ENCODE measurements at places on chromosomes 7 and 10.

GRCh38 chr10:60816628-60817397 lies 38.5 kb downstream of the CDK1 start:
- DNase-seq: peak; percentile 59

DNA sequence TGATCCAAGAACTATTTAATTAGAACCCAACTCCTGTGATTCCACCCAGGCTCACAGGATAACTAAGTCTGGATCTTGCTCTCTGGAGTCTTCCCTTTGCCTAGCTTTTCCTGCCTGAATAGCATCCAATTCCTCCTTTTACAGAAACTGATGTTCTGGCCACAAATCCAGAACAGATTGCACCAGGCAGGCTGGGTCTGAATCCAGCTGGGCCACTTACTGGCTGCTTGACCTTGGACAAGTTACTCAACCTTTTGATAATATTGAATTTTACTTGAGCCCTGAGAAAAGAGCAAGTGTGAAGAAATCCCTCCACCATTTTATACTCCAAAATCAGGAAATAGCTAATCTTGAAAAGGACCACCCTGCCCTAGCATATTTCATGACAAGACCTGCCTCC lies 55.5 kb upstream of the SLC35G1 start:
- no peak for DNase-seq

- DNase-seq: peak; percentile 65
Measured at GRCh38 chr7:65239707-65240352, 133.8 kb upstream of the ZNF92 start.

GRCh38 chr7:84637568-84638338 lies 443.2 kb upstream of the SEMA3A start:
- DNase-seq: no peak

DNA sequence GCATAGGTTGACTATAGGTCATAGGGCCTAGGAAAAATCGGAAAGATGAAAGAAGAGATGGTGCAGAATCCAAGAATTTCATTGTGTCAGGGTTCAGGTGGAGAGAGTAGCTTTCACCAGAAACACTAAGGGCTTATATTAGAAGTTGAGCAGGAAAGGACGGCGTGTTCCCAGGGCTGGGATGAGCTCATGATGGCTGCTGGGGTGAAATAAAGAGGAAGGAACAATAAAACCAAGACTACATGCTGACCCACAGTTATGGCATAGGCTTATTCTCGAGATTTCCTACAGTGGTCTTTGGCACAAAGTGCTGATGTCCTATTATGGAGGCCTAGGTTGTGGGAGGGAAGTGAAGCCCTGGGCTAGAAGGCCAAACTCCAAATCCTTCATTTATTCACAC lies 195.8 kb downstream of the PTEN start:
- no peak for DNase-seq

DNA sequence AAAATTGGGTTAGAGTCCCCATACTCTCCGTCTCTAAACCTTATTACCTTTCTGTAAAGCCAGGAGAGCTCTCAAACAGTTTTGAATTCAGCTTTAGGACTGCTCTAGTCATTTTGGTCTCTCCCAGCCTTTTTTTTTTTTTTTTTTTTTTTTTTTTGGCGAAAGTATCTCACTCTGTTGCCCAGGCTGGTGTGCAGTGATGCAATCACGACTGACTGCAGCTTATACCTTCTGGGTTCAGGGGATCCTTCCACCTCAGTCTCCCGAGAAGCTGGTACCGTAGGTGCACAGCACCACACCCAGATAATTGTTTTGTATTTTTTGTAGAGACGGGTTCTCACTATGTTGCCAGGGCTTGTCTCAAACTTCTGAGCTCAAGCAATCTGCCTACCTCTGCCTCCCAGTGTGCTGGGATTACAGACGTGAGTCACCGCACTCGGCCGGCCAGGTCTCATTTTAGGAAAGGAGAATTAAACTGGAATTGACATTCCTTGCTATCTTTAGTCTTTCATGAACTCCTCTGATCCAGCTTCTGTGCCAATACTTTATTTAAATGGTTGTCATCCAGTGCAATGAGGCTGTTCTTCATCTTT lies 31.4 kb upstream of the RSU1 start:
- no peak for DNase-seq

GRCh38 chr10:74794531-74794930 lies 31.9 kb upstream of the KAT6B start:
- no peak for DNase-seq

DNA sequence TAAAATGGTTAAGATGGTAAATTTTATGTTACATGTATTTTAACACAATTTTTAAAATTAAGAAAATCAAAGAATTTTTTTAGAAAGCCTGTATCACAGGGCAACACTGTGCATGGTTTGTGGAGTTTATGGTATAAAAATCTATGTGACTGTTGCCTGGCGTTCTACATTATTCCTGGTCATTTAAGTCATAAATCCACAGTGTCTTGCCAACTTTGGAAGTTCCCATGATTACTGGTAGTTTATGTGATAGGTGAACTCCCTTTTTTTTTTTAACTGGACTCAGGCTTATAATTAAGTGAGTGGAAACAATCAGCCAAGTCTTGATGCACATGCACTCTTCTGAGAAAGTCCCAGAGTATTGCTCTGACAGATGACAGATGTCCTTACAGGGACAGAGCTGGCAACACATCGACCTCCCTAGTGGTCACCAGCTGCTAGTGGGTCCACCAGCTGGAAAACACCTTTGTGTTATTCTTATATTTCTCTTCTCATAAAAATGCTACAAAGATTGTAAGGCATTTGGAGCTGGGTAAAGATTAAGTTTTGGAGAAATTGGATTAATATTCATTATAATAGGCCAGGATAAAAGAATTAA lies 8.8 kb upstream of the STN1 start:
- DNase-seq: no peak

GRCh38 chr7:101159696-101160674 lies 5.4 kb downstream of the VGF start:
- DNase-seq: no peak

- DNase-seq: no peak
Measured at GRCh38 chr10:127525686-127526085, 23.4 kb upstream of the NPS start.

DNA sequence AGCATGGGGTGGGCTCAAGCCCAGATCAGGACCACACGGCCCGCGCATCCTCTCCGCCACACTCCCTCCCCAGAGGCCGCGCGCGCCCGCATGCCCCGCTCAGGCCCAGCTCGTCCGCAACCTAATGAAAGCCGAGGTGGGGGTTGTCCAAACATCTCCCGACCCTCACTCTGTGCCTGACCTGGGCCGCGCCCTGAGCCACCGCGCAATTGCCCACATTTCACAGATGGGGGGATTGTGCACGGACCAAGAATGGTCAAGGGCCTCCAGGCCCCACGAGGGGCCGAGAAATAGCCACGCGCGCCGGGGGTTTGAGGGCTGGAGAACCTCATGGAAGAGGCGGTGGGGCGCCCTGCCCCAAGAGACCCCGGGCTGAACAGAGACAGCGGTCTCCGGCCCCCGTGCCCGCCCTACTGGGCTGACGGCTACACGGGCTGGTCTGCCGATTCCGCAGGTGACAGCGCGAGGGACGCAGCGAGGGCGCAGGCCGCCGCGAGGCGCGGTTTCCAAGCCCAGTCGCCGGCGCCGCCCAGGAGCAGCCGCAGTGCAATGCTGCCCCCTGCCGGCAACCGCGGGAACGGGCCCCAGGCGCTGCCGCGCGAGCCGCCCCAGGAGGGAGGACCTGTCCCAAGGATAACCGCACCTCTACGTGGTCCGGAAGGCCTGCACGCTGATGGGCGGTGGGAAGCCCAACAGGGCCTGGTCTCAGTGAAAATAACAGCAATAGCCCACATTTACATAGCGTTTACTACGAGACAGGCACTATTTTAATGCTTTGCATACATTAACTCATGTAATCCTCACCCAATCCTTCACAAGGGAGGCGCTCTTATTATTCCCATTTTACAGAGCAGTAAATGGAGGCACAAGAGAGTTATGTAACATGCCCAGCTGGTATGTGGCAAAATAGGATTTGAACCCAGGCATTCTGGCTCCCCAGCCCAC lies 10.5 kb upstream of the GRID1 start:
- peak; percentile 56 for DNase-seq

DNA sequence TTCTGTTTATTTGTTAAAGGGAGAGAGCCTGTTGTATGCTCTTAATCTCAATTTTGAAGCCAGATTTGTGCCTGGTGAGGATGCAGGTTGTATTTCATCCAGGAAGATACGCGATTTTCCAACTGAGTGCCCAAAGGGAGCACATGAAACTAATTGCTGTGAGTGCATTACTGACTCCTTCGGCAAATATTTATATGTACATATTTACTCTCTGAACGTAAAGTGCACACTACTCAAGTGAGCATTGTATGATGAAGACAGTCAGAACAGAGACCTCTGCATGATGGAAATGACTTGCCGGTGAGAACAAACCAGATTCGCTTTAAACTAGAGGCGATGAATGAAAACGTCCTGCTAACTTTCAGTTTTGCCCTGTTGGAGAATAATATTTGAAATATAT lies 130.1 kb downstream of the MALRD1 start:
- DNase-seq: no peak

GRCh38 chr7:151868396-151869108 lies 8.4 kb downstream of the PRKAG2 start:
- DNase-seq: no peak

DNA sequence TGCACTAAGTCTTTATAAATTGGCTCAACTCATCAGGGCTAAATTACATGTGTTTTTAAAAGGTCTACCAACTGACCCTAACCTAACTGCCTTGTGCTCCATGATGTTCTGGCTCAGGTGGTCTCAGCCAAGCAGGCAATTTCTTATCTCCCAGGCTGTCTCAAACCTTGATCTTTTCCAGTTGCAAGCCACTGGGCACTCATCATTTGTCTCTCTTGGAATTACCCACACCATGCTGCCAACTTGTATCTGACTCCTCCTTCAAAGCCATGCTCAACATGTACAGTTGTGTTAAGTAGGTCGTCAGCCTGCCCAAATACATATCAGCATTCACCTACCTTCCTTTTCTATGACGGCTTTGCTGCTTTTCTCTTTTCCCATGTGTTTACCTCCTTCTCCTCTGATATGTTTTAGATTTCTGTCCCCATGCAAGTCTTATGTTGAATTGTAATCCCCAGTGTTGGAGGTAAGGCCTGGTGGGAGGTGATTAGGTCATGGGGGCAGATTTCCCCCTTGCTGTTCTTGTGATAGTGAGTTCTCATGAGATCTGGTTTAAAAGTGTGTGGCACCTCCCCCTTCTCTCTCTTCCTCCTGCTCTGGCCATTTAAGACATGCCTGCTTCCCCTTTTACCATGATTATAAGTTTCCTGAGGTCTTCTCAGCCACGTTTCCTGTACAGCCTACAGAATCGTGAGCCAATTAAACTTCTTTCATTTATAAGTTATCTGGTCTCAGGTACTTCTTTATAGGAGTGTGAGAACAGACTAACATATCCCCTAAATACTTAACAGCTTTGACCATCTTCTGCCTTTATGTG lies 130.0 kb downstream of the ELAPOR2 start:
- DNase-seq: no peak

- no peak for DNase-seq
Measured at GRCh38 chr7:2723138-2723850, 35.3 kb downstream of the AMZ1 start.

DNA sequence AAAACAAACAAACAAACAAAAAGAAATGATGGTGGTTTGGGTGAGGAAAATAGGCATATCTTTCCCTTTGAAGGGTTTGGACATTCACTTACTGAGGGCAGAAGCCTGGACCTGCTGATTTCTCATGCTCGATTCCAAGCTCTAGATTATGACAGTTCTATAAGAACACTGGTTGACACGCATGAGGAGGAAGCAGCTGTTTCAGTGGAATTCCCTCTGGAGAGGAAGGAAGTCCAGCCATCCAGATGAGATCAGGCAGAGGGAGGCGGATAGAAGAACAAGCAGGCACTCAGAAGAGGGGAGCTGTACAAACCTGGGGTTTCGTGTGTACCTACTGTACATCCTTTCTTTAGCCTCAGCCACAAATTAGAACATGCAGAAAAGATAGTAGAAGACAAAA lies 691.9 kb downstream of the INHBA start:
- DNase-seq: no peak

DNA sequence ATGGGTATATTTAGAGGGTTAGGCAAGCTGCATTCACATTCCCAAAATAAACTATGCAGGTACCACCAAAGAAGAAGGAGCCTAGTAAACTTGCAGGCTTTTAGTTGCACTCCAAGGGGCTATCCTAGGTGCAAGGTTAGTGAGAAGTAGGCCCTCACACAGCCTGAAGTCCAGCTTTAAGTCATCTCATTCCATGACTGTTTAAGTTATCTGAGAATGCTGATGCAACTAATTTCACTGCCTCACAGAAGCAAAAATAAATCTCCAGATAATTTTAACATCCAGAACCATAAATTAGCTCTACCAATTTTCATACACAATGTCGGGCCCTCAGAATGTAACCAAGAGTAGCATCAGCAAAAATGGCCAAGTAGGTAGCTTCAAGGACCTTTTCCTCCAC lies 34.3 kb upstream of the HHEX start:
- no peak for DNase-seq

- DNase-seq: no peak
Measured at GRCh38 chr10:2963889-2964631, 103.3 kb upstream of the PFKP start.

GRCh38 chr7:25952261-25953057 lies 199.5 kb upstream of the NFE2L3 start:
- no peak for DNase-seq

GRCh38 chr10:129963641-129964501 lies at the start of gene EBF3:
TSS of gene EBF3 (minus strand) at chr10:129964274. CDS start at chr10:129963768, 506 bp downstream.
- no peak for DNase-seq

GRCh38 chr7:20797042-20797461 lies 10.4 kb upstream of the SP8 start:
- DNase-seq: peak; percentile 64

GRCh38 chr10:113473011-113473410 lies 79.8 kb upstream of the HABP2 start:
- DNase-seq: no peak

GRCh38 chr7:121480566-121481335 lies 84.6 kb upstream of the FAM3C start:
- DNase-seq: no peak

GRCh38 chr7:44449584-44449928 lies 40.9 kb downstream of the NUDCD3 start:
- DNase-seq: no peak

- DNase-seq: no peak
Measured at GRCh38 chr10:49474901-49475300, 64.0 kb downstream of the ERCC6 start.

DNA sequence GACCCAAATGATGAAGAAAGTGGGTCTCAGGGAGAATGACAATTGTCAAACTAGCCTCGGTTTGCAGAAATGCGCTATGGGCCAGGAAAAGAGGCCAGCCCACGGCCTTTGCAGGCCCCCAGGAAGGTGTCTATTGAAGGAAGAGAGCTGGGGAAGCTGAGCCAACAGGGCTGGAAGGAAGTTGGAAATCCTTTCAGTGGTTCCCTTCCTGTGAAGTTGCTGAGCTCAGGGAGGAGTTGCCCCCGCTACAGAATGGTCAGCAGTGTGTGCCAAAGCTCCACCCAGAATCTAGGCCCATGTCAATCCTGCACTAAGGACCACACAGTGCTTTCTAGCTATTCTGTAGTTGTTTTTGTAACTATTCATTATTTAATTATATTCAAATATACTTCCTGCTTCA lies 91.6 kb upstream of the ANLN start:
- DNase-seq: no peak

- no peak for DNase-seq
Measured at GRCh38 chr7:7519528-7519927, 16.1 kb downstream of the COL28A1 start.

GRCh38 chr7:120462991-120463390 lies 190.0 kb downstream of the KCND2 start:
- DNase-seq: no peak

GRCh38 chr7:10998996-10999757 lies 25.5 kb downstream of the PHF14 start:
- no peak for DNase-seq

GRCh38 chr10:124612611-124613498 lies 131.3 kb downstream of the FAM53B start:
- DNase-seq: no peak

GRCh38 chr10:132169766-132170560 lies 16.8 kb upstream of the DPYSL4 start:
- no peak for DNase-seq

Data from NCI-H2081 (cell line).